ENCODE measurements at places on chromosomes 12 and 14.
A peak's percentile ranks its signal among the peaks of the same experiment; 100 is the strongest.

DNA sequence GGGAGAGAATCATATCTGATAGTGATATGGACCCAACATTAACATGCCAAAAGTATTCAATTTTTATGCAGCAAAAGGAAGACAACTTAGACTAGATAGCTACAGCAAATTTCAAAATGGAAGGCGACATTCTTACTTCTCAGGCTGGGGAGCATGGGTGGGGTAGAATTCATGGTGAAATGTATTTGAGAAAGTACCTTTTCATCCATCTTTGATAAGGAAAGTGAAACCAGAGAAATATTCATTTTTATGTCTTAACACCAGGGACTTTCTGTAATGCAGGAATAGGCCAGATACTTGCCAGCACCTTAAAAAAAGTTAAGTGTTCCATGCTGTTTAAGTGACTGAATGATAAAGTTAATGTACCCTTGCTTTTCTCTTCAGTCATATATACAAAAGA is 13.4 kb downstream of the BTG1 start:
- DNase-seq, result no peak

DNA sequence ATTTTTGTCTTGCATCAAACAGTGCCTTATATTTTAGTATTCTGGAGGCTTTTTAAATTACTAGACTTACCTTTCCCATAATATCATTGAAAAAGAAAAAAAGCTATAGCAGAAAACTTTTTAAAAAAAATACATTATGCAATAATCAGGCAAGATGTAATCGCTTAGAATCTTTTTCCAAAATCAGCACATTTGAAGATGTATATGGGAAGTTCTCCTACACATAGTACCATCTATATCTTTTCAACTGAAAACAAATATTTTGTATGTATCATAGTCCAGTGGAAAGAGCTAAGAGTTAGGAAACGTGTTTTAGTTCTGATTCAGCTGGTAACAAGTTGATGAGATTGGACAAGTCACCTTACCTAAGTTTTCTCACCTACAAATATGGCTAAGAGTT is 70.6 kb downstream of the SLC41A2 start:
- no peak for DNase-seq

- no peak for DNase-seq
These were observed 185.3 kb upstream of the BCL2L14 start for GRCh38 chr12:11885261-11886038.

DNA sequence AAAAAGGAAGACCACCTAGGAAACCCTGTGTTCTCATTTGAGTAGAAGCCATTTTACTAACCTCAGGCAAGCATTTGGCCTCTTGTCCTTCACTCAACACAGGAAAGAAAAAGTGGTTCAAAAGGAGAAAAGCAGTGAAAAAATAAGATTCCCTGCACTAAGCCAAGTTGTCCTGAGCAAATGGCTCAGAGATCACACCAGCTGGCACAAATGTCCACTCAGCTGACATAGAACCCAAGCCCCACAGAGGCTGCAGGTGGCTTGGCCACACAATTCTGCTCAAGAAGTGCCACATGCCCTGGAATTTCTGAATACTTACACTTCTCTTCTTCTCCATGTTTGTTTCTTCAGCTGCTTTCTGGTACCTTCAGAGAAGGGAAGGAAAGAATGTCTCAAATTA is 52.0 kb downstream of the LIMA1 start:
- DNase-seq, result no peak

DNA sequence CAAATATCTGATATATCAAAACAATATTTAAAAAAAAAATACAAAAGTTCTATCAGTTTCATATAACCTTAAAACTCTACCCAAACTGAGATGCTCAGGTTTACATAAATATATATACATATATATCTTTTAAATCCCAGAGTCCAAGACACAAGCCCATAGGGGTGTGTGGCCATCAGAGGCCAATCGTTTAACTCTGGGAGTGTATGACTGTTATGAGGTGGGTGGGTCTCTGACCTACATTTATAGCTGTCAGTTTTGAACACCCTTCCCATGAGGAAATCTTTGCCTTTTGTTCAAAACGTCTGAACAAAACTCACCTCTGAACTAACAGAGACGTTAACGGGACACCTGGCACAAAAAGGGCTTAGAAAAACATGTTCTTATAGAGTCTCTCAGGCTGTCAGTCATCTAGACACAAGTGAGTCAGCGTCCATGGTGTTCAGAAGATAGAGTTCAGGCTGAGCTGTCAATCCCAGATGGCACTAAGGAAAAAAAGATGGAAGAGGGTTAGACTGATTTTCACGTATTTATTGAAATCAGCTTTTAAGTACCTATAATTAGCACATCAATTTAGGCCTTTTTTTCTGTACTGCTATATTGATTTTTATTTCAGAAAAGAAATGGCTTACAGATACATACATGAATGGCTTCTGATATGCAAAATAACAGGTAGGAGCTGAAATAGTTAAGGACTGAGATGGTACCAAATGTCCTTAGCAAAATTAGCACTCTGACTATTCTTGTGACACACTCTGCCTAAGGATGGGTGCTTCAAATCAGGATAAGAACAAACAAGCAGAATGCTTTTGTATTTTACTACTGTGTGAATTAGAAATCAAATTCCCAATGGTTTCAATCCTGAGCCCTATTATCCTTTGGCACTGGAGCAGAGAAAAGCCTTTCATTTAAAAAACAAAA is 29.2 kb downstream of the HIGD1C start:
- peak; percentile 72 for DNase-seq

GRCh38 chr14:79658769-79659168 is 552.5 kb downstream of the DIO2 start:
- no peak for DNase-seq
